Activated gamma-delta T cell treated with anti-CD3 and anti-CD28 coated beads, Interleukin-2, amount 50 U/mL, for 16 hours (primary cell): ENCODE measurements at places on chromosomes 4 and X.

- DNase-seq, result peak; percentile 68
These were observed at the start of gene VMA21 for GRCh38 chrX:151396825-151397740. VMA21 (plus strand) TSS chrX:151397206; CDS start chrX:151397309, 103 bp downstream.

DNA sequence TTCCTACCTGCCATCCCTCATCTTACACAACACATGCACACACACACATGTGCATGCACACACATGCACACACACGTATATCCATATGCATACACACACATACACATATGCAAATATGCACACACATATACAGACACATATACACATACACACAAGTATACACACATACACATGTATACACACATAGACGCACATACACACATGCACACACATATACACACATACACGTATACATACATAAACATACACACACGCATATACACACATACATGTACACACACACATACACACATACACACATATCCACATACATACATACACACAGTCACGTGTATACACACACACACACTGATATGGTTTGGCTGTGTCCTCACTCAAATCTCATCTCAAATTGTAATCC, 37.0 kb upstream of the AFAP1 start:
- no peak for DNase-seq

DNA sequence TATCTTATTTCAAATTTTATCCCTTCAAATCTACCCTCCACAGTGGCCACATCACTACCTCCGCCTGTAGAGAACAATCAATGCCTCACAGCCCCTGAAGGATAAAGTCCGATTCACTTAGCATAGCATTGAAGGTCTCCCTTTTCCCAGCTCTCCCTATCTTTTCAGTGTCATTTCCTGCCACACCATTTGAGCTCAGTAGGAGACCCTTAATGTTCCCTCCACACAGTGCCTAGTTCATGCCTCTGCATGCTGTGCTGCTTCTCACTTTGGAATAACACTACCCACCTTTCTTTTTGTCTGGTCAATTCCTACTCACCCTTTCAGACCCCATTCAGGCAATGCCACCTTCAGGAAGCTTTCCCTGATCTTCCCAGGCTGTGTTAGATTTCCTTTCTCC, 23.6 kb upstream of the SCOC start:
- DNase-seq, result no peak

DNA sequence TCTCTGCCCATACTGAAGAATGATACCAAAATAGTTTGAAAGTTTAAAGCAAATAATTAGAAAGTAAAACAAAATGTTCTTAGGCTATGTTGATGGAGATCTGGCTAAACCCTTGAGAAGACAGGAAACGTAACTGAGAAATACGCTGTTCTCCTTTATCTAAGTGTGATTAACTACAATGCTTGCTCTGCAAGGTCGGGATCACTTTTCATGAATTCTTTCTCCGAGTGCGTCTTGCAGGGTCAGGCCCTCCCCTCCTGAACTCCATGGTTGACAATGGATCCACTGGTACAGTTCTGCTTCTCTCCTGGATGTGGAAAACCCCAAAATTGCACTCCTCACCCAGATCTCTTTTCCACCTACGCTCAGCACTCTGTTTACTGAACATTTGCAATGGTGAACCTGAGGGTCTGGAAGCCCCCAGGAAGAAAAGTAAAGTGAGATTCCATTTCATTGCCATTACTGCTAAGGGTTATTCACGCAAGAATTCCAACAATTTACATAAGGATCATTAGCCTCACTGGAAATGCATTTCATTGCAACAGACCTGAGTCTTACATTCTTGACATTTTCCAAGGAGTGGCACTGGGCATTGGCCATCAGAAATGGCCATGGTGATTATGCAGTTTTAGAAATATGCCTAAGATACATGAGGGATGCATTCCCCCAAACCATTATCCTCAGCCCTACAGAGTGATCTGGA, 24.6 kb upstream of the WWC2 start:
- no peak for DNase-seq

- no peak for DNase-seq
These were observed 2.7 kb upstream of the ASB5 start for GRCh38 chr4:176271749-176272148.

- DNase-seq, result no peak
These were observed 127.0 kb upstream of the CASK start for GRCh38 chrX:42050345-42050744.

DNA sequence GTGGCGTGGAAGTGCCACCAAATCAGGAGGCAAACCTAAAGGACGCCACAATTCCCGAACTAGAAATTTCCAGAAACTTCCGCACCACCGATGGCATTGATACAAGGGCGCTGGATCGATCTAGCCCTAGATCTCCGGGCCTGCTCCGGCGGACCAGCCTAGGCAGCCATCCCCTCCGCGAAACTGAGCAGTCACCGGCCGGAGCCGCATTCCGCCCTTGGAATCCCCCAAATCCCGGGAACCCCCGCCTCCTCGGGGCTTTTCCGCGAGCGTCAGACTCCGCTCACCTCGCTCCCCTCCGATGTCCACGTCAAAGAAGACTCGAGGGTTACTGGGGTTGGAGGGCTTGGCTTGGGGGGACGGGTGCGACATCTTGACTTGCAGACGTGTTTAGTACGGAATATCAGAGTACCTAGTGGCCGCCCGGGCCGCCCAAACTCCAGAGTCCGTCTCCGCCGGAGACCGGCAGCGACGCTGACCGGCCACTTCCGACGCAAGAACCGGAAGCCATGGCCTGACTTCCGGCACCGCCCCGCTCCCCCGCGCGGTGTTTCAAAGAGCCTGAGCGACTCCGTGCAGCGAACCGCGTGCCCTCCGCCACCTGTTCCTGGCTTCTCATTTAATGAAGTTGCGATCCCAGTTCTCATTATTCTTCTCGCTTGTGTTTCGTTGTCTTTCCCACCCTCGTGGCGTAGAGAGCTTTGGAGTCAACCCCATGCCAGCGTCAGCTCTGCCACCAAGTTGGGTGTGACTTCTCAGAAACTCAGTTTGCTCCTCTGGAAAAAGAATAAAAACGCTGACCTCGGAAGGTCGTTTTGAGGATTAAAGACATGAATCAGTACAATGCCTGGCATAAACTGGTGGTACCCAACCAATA, at the start of gene PPID:
PPID (minus strand) TSS at position 480 of the 877 bp plus-strand sequence; CDS start at position 372, 108 bp downstream.
- peak; percentile 70 for DNase-seq

DNA sequence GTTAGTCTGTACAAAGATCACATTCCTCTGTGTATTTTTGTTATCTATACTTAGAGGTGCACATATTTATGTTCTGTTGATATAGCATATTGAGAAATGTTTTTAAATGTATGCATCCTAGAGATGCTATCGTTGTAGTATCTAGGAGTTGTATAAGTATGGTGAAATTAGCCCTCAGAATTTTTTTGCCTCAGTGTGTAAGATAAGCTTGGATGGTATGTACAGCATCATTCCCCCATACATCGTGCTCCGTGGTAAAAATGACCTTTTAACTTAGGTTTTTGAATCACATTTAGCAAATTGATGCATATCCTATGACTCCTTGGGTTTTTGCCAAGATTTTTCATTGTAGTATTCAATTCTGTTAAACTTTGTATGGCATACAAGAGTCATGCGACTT, 113.5 kb downstream of the RPA4 start:
- DNase-seq, result no peak
